ENCODE measurements at places on chromosomes 1 and 21. TPM values are rescaled to one million over a fixed set of nuclear protein-coding genes. Genes with fewer than 3 reads are reported as not detected.

GRCh38 chr1:41241354-41241748 is 755 bp downstream of the SCMH1 start:
- DNase-seq: peak; percentile 51

GRCh38 chr1:71745326-71745725 is 537.0 kb downstream of the NEGR1 start:
- DNase-seq: no peak

GRCh38 chr1:210516092-210516656 is 187.5 kb downstream of the HHAT start:
- DNase-seq: no peak

GRCh38 chr21:43882952-43883545 is 18.0 kb downstream of the AGPAT3 start:
- no peak for DNase-seq

- DNase-seq: no peak
Measured at GRCh38 chr1:15029786-15030185, 123.8 kb upstream of the TMEM51 start.

GRCh38 chr1:195954848-195955247 is 653.4 kb downstream of the KCNT2 start:
- DNase-seq: no peak

GRCh38 chr1:55938376-55938850 is 641.0 kb downstream of the PLPP3 start:
- no peak for DNase-seq

GRCh38 chr1:159646687-159647086 is 59.1 kb downstream of the APCS start:
- no peak for DNase-seq

- no peak for DNase-seq
Measured at GRCh38 chr1:155474146-155474545, 88.5 kb downstream of the ASH1L start.

DNA sequence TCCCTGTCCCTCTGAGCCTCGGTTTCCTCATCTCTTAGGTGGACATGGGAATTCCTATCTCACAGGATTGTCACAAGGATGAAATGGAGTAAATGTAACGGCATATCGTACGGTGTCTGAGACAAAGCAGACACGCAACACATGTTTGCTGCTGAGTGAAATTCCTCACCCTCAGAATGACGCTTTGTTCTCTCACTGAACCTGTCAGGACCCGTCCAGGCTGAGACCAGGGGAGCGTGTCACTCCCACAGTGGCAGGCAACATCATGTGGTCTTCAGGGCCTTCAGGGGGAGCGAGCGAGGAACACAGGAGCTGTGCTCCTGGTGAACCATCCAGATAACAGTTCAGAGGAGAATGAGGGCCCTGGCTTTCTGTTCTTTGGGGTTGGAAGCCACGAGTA is 74.2 kb downstream of the TOMM20 start:
- DNase-seq: no peak

The PRKACB gene
- total RNA-seq: 38.5 TPM

The KLF17 gene
- total RNA-seq: not detected

The AUNIP gene
- 2.7 TPM for total RNA-seq

The LCE4A gene
- total RNA-seq: not detected

The TOR1AIP2 gene
- total RNA-seq: 82.5 TPM

The NBPF26 gene
- total RNA-seq: 53.3 TPM
